ENCODE measurements at places on chromosomes 2 and 18.

- DNase-seq: no peak
Measured at GRCh38 chr18:31950583-31950982, 7.7 kb upstream of the TRAPPC8 start.

GRCh38 chr2:65536596-65536995 lies 104.2 kb upstream of the SPRED2 start:
- no peak for DNase-seq

DNA sequence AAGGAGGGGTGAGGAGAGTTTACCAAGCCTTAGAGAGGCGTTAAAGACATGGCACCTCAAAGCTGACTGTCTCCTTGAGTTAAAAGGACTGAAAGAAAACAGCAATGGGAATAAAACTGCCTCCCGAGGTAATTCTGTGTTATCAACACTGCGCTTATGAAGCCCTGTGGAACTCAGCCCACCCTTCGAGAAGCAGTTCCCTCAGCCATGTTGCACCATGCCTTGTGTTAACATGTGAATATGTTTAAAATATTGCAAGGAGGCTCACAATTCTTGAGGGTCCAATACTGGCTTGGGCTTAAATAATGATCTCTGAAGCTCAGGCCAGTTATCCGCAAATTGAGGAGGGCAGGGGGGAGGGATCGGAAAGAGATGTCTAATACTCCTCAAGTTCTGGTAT lies 14.7 kb downstream of the KLF7 start:
- DNase-seq: no peak

GRCh38 chr2:237604960-237605359 lies 14.4 kb upstream of the RAB17 start:
- DNase-seq: no peak

DNA sequence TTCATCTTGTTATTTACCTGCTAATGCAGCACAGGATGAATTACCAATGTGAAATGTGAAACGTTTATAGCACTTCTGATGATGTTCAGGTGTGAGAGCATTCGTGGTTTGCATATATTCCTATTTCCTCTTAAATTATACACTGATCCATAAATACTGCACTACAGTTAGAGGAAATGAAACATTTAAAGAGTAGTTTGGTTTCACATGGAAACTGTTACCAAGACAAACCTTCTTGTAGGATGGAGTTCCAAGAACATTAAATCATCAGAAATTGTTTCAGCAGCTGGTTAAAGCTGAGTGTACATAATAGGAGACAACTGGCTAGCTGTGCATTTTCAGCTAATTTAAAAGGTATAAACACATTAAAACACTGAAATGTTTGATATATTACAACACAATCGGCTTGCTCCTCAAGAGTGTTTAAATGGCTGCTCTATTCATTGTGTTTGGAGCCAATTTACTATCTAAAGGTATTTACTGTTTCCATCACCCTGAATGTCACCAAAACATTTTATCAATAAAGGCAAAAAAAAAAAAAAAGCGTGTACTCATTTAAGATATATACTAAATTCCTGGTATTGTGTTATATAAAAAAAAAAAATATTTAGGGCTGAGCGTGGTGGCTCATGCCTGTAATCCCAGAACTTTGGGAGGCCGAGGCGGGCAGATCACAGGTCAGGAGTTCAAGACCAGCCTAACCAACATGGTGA lies 100.6 kb downstream of the DYM start:
- DNase-seq: no peak

Data from C1 segment of cervical spinal cord (tissue), 14 donors.